ENCODE measurements at places on chromosomes 16 and 17. TPM values are rescaled to one million over a fixed set of nuclear protein-coding genes. Genes with fewer than 3 reads are reported as not detected.

- DNase-seq = no peak
Observed at GRCh38 chr16:31486045-31486444, 3.1 kb downstream of the SLC5A2 start.

DNA sequence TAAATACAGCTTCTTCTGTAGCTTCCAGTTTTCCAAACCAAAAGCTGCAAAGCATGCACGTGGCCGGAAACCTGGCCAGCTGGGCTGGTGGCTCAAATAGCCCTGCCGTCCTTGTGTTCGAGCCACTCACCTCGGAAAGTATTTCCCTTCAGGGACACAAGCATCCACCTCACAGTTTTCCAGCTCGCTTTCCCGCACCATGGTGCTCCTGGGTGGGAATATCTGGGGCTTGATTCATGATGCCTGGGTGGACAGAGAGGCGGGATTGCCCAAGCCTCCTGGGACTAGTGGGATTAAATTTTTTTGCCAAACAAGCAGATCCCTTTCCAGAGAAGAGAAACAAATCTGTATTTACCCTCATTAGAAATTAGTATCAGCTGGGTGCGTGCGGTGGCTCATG, 7.1 kb upstream of the MVD start:
- DNase-seq = no peak

PLEKHM1 gene
- total RNA-seq = 23.7 TPM

OTOP3 gene
- not detected for total RNA-seq

DNA sequence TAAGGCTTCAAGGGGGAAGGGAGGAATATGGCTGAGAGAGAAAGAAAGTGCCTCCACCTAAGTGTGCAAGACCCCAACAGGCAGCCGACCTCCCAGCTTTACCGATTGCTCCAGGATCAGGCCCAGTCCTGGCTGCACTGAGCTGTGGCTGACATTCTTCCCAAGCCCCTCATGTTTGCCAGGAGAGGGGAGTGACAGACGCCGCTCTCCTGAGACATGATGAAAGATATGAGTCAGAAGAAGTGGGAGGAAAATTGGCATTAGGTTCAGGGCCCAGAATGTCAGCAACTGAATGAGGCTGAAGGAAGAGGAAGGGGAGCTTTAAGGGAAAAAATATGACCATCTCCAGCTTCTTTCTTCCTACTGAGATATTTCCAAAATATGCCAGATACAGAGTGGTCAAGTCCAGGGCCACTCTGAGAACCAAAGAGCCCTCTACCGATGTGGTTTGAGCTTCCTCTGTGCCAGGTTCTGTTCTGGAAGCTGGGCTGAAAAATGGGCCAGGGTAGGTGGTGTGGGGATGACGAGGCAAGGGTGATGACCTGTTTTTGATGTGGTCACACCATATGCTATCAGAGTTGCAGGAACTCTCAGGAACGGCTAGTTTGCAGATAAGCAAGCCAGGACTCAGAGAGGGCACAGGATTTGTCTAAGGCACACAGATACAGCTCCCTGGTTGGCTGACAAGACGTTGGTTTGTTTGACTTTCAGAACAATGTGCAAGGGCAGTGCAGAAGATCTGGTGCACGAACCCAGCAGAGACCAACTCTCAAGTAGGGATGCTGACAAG, 176.7 kb downstream of the SOX9 start:
- no peak for DNase-seq

All from left lobe of liver (tissue), 2 donors.